ENCODE measurements at places on chromosomes 7 and 10.

DNA sequence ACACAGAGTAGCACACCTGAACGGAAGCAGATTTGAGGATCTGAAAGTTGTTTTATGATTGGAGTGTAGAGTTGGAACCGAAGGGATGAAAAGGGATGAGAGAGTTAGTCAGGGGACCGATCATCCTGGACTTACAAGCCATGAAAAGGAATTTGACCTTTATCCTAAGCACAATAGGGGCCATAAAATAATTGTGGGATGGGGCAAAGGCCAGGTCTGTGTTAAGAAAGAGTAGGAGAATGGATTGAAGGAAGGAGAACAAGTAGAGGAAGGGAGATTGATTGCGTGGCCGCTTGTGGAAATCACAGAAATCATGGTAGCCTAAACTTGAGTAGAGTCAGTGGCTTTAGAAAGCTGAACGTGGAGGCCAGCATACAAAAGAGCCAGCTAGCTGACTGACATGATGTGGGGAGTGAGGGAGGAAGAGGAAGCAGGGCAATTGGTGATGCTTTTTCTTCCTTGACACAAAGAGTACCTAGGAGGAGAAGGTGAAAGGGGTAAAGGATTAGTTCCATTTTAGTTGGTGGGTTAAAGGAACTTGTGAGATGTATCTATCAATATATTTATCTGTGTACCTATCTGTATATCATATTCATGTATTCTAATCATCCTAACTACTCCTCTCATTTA, 67.1 kb upstream of the RPA3 start:
- no peak for DNase-seq

DNA sequence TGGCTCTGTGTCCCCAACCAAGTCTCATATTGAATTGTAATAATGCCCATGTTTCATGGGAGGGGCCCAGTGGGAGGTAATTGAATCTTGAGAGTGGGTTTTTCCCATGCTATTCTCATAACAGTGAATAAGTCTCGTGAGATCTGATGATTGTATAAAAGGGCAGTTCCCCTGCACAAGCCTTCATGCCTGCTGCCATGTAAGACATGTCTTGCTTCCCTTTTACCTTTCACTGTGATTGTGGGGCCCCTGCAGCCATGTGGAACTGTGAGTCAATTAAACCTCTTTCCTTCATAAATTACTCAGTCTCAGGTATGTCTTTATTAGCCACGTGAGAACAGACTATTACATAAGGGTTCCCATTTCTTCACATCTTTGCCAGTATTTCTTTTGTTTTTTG, 97.1 kb upstream of the CPXM2 start:
- no peak for DNase-seq

GRCh38 chr10:132542819-132543218, 5.2 kb downstream of the INPP5A start:
- no peak for DNase-seq

GRCh38 chr10:70122742-70123141, 9.9 kb downstream of the AIFM2 start:
- DNase-seq = no peak

DNA sequence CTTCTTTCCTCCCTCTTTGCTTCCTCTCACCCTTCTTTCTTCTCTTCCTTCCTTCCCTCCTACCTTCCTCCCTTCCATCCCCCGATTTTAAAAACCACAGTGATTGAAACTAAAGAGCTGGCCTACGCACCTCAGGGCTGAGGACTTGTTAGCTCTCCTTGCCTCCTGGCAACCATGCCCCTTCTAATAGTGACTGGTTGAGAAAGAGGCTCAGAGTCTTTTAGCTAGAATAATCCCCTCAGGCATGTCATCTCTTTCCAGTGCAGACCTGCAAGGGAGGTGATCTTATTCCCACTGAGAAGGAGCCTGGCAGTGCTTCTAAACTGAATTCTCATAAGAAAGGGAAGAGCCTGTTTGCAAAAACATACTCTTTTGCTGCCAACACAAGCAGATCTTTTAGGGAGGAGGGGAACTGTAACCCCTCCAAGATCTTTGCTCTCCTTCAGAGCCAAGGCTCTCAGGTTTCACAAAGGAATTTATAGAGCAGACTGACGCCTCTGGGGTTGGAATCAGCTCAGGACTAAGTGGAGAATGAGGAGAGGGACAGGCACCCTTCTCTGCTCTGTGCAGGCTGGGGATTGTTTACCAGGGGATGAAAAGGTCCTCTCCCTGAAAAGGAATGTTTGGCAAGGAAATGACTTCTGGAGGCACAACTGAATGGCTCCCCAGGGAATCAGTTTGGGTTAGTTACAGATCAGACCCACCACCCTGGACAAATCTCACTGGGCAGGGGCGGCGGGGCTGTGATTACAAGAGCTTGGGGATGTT, 9.4 kb upstream of the ANKRD1 start:
- DNase-seq = peak; percentile 75

DNA sequence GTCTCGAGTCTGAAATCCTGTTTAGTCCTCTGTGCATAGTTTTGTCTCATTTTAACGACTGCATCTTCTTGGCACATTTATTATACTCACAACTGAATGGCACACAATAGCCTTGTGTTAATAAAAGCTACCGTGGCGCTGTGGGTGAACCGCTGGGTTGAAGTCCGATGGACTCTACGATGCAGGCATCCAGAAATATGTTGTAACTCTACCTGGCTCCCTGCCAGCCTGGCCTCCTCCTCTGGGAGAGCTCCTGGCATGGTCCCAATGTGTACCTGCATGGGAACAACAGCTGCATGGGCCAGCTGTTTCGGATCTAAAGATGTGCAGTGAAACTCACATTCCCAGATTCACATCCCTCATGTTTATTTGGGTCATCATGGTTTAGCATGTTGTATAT, 3.7 kb upstream of the DPYSL4 start:
- no peak for DNase-seq

GRCh38 chr10:11161096-11161495, 143.4 kb downstream of the CELF2 start:
- DNase-seq = no peak

GRCh38 chr10:83585686-83586085, 553.6 kb upstream of the GHITM start:
- DNase-seq = no peak

GRCh38 chr7:128861957-128862570, 592 bp upstream of the ATP6V1F start:
- no peak for DNase-seq

DNA sequence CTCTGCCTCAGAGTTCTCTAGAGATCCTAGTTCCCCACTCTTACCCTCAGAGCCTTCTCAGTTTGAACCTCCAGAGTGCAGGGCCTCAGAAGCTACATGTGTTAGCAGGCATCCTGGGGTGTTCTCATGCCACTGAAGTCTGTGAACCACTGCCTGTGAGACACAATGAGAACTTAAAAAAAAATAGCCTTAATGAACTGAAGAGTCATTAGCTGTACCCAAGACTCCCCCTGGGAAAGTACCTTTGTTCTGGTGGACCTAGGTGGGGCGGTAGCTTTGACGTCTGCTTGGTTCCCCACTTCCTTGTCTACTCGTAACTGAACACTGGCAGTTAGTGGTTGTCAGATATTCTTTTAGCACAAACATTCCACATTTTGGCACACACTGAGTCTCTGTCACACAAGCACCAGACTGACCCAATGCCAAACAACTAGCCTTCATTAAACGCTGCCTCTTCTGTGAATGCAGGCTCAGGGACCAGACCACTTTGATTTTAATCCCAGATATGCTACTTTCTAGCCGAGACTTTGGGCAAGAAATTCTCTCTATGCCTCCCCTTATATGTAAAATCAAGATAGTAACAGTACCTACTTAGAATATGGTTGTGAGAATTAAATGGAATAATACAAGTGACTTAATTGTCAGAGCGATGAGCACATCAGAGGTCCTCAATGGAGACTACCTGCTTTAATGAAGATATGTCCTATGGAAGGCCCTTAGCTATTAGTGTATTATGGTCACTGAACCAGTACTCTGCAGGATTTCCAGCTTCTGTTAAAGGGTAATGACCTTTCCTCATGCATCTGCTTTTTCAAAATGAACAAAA, 75.3 kb upstream of the CC2D2B start:
- DNase-seq = no peak

DNA sequence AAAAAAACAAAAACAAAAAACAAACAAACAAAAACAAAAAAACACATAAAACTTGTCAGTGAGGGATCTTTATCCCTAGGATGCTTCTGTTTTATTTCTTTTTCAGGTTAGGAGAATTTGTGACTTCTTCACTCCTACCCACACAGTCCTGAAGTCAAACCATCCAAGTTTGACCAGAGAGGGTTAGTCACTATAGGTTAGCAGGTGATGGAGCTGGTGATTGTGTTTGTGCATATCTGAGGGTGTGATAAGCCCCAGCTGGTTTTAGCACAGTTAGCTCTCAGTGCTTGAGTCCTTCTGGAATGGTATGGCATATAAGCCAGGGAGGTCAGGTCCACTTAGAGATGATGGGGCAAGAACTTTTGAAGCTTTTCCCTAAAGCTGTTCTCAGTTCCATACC, 11.8 kb upstream of the IKZF1 start:
- DNase-seq = no peak

DNA sequence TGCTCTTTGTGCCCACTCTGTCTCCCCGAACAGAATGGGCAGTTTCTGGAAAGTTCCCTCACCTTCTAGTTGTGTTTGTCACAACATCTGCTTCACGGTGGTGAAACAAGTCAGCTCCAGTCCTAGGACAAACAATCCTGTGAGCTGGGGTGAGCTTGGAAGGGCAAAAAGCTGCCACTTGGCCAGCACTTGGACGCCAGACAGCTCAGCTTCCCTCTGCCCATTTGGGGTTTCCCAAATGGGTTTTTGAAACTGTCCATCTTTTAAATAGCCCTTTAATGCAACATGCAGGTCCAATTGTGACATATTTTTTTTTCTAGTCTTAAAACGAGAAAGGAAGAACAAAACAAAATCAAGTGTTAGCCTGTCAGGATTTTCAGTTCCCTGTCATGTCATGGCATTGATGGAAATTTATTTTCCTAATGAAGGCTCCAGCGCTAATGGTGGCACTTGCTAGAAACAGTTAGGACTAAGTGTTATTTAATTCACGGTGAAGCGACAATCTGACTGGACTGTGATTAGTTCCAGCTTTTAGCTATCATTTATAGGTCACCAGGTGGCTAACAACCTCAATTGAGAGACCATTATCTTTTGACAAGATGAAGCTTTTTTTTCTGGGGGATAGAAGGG, 181.7 kb downstream of the MYOF start:
- no peak for DNase-seq

GRCh38 chr7:24907311-24907886, 72.6 kb downstream of the OSBPL3 start:
- no peak for DNase-seq

- DNase-seq = no peak
These were observed 113.1 kb upstream of the RNF32 start for GRCh38 chr7:156527458-156527890.

DNA sequence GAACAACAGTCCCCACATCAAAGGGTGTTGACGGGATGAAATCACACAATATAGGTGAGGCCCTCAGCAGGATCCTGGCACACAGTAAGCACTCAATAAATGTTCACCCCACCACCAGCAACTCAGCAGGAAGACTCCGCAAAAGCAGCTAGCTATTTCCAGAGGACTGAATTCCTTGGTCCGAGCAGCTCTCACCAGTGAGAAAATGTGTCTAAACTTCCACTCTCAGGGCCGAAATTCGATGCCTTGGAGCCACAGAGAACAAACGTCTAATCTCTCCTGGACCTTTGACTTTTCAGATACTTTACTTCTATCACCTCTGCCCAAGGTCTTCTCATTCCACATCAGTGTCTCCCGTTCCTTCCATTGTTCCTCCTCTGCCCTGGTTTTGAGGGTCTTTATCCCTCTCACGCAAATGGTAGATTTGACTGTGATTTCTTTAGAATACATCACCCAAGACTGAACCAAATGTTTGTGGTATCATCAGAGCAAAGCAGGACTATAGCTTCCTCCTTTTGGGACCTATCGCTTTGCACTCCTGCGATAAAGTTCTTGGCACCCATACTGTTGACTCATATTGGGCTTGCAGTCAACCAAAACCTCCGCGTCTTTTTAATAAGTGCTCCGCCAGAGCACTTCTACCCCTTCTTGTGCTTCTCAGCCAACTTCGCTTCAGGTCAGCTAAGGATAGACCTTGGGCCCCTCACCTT, 903 bp upstream of the NT5C2 start:
- no peak for DNase-seq

DNA sequence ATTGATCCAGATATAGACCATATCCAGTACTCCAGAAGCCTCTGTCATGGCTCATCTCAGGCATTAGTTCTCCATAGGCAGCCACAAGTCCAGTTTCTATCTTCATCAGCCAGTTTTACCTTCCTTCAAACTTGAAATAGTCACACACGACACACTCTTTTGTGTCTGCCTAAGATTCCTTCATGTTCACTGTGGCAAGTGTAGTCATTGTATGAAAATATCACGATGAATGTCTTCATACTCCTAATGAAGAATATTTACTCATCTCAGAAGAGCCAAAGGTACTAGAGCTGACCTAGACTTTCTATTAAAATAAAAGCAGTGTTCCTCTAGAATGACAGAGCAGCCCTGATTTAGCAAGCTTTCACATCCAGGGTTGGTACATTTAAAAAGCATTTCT, 230.7 kb downstream of the SNX13 start:
- no peak for DNase-seq

DNA sequence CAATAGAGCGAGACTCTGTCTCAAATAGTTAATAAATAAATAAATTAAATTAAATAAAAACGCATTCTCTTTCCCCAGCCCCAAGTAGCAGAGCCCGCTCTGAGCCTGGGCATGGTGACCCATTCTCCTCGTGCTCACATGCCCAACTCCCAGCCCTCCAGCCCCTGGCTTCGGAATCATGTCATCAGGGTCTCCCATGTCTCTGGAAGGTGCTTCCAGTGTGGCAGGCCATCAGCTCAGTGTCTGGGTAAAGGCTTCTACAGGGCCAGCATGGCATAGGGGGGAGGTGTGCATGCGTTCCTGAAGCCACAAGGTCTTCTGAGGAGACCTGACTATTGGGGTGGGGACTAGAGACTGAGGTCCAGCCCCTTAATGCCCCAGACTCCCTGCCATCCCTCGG, 72.8 kb downstream of the ALOX5 start:
- DNase-seq = no peak

GRCh38 chr7:24964191-24964590, 15.8 kb downstream of the OSBPL3 start:
- no peak for DNase-seq

DNA sequence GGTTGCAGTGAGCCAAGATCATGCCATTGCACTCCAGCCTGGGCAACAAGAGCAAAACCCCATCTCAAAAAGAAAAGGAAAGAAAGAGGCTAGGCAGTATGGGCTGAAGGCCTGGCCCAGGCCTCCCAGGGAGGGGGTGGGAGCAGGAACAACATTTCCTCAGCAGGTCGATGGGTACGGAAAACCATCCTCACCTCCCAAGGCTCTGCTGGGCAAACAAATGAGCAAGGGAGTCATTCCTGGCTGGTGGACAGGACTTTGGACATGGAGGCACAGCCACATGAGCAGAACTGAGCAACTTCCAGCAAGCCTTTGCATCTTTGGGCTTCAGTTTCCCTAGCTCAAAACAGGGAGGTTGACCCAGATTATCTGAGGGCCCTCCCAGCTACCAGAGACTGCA, 13.0 kb downstream of the OGDHL start:
- DNase-seq = no peak

DNA sequence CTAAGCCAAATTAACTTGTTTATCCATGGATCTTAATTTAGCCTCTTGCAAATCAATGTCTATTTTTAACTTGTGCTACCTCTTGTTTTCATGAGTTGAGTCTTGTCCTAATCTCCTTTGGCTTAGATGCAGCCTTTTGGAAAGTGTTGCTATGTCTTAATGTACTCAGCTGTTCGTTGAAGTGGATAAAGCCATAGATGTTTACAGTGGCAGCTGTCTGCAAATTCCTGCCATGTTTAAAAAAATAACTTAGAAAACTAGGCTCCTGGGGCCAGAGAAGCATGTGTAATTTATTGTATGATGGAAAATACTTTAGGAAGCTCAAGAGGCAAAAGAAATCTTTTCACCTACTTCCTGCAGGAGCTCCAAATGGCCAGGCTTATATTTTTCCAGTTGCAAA, 253.1 kb upstream of the RHOBTB1 start:
- no peak for DNase-seq

Data from HS-27A (cell line).